ENCODE measurements at places on chromosomes 3 and 15.
A peak's percentile ranks its signal among the peaks of the same experiment; 100 is the strongest.

- DNase-seq, result peak; percentile 96
These were observed 83.6 kb upstream of the AKAP13 start for GRCh38 chr15:85296615-85297402.

DNA sequence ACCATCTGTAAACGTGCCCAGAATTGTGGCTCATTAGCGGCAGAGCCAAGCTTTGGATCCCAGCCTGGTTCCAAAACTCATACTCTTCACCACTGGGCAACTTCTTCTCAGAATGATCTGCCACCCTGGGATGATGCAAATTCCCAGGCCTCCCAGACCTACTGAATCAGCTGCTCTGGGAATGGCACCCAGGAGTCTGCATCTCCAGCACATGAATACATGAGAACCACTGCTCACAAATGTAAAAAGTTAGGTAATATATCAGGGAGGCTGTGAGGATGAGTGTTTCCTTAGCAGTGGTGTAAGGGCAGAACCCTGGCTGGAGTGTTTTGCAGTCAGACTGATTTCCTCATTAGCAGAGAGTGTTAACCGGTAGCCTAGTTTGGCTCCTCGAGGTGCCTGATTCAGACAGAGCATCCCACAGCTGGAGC is 94.2 kb downstream of the LIPC start:
- DNase-seq, result no peak

DNA sequence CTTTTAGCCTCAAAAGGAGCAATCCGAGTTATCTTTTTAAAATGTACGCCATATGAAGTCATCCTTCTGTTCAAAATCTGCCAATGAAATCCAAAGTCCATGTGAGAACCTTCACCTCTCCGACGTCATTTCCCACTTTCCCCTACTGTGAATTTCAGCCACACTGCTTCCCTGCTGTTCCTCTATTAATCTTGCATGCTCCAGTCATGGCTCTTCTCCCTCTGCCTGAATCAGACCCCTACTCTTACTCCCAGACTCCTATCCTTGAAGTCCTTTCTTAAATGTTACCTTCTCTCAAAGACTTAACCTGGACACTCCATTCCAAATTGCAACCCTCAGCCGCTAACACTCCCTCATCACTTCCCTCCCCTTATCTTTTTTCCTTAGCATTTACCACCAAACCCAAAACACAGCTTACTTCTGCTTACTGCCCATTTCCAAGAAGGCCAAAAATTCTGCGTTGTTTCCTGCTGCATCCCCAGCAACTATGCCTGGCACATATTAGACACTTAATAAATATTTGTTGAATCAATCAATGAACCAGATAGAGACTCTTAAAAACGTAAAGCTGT is 1.2 kb downstream of the NKIRAS1 start:
- peak; percentile 13 for DNase-seq

DNA sequence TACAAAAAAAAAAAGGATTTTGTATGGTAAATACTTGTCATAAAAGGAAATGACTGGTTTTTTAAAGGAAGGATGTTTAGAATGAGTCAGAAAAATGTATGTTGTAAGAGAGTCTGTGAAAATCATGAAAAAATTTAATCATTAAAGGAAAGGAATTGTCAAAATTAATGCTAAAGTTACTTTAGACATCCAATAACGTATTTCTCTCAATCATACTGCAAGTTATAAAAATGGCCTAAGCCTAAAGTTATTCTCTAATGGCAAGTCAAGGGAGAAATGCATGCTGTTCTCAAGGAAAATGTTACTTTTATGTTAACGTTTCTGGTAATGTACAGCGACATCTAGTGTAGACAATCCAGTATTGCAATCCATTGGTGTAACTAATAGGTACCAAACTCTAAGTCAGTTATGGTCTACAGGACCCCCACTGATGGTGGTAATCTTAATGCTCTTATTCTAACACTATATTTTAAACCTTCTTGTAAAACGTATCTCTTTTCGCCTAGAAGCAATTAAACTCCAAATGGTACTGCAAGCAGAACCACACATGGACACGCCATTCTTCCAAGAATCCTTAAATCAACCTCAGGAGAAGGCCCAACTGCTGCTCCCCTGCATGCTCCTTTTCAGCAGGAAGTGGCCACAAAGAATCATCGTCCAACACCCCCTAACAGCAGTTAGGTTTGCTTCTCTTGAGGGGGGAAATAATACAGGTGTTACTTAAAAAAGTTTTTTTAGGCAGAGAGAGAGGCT is 35.2 kb downstream of the NCEH1 start:
- peak; percentile 19 for DNase-seq

GRCh38 chr3:64813326-64813725 is 125.5 kb upstream of the ADAMTS9 start:
- no peak for DNase-seq

- DNase-seq, result no peak
These were observed 49.9 kb downstream of the COL6A5 start for GRCh38 chr3:130395331-130395730.

GRCh38 chr15:38878926-38879325 is 314.3 kb upstream of the RASGRP1 start:
- DNase-seq, result peak; percentile 2

GRCh38 chr15:25858952-25859760 is 4.0 kb downstream of the ATP10A start:
- DNase-seq, result no peak

DNA sequence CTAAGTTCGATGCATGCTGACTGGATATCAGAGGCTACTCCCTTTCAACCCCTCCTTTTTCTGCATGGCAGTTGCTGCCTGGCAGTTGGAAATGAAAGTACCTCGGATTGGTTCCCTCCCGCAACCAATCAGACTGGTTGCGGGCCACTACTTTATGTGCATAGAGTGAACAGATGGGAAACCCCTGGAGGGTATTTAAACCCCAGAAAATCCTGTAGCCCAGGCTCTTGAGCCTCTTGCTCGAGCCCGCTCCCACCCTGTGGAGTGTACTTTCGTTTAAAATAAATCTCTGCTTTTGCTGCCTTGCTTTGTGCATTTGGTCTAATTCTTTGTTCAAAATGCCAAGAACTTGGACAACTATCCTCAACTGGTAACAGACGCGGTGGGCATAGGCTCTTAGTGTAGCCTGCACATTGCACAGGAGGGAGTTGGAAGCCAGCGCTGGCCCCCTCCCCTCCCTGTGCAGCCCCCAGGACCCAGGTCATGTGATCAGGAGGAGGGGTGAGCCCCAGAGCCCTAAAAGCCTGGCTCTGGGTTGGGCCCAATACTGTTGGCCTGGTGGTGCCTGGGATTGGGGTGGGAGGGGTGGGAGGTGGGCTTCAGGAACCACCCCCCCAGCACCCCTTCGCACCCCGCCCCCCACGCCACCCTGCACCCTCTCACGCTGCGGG is 26.8 kb downstream of the RHCG start:
- no peak for DNase-seq

- no peak for DNase-seq
These were observed 1045.5 kb upstream of the NR2F2 start for GRCh38 chr15:95284933-95285421.

DNA sequence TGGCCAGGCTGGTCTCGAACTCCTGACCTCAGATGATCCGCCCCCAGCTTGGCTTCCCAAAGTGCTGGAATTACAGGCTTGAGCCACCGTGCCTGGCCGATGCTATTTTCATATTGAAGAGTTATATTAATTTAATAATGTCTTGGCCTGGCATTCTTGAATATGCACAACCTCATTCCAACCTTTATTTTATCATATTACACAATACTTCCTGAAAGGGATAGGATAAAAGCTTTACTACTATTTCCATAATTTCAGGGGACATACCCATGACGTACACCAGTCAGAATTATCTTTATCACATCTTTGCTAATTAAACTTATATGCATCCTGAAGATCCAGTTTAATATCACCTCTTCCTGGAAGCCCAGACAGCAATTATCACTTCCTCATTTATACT is 205.3 kb downstream of the ZIC4 start:
- DNase-seq, result no peak

DNA sequence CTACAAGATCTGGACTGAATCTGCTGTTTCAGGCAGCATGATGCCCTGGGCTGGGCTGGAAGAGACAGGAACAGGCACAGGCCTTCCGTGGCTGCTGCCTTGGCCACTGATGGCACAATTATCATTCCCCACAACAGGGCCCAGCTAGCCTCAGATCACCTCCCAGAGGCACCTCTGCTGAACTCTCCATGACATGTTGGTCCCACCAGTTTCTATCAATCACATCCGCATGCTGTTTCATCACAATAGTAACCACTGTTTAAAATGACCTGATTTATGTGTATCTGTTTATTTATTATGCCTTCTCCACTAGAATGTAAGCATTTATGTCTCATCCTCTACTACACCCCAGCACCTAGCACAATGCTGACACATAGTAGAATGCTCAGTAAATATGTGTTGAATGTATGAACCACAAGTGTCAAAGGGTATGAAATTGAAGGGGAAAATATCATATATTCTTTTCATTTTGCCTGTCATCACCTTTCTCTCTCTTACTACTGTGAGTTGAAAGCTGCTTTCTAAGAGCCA is 32.7 kb upstream of the ZBTB38 start:
- DNase-seq, result no peak

DNA sequence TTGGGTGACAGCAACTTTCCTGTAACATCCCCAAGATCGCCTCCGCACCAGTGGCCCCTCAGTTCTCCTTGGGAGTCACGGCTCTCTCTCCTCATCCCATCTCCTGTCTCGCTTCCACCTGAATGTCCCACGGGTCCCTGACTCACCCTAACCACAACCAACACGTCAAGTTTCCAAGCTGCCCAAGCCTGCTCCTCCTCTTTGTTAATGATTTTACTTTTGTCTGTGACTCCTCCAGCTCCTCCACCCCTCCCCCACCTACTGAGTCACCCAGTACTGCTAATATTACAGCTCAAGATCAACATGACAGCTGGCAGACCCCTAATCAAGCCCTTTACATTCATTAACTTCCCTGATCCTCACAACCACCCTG is 39.3 kb downstream of the BDH1 start:
- no peak for DNase-seq

DNA sequence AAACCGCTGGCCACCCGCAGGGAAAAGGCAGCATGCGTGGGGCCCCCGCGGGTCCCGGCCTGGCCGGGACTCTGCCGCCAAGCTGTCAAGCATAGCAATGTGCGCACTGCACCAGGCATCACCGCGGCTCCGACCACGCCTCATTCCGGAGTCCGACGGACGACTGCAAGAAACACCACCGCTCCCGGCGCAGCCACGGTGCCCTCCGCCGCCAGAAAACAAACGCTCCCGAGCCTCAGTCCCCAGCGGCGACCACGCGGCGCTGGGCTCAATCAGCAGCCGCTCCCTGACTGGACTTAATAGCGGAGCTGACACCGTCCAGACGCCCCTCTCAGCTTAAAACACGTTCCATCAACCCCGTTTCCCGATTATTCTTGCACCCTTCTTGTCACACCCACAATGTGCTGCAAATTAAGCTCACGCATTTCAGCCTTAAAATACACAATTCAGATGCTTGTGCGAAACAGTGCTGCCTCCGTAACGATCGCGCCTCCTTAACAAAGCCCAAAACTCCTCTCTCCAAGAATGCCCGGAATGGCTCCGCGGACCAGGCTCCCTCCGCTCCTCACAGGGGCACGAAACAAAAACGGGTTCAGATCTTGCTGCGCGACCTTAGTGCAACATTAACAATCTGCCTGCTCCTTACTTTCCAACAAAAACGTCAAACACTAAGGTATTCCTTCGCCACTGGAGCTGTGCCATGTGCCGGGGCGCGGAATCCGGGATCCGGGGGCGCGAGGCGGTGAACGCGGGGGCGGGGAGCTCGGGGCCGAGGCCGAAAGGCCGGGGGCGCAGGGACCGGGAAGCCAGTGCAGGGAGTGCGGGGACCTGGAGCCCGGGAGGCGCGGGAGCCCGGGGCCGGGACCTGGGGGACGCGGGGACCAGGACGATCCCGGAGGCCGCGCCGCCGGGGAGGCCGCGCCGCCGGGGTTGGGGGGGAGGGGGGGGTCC is 655 bp downstream of the CYFIP1 start:
- peak; percentile 19 for DNase-seq

DNA sequence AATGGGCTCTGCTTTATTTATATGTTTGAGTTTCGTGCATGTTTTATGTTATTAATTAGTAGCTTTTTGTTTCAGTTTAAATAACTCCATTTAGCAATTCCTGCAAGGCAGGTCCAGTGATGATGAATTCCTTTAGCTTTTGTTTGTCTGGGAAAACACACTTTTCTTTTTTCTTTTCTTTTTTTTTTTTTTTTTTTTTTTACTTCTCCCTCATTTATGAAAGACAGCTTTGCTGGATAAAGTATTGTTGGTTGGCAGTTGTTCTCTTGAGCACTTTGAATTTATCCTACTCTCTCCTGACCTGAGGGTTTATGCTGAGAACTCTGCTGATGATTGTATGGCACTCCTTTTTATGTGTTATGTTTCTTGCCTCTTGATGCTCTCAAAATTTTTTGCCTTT is 35.7 kb downstream of the TMEM39A start:
- peak; percentile 5 for DNase-seq

DNA sequence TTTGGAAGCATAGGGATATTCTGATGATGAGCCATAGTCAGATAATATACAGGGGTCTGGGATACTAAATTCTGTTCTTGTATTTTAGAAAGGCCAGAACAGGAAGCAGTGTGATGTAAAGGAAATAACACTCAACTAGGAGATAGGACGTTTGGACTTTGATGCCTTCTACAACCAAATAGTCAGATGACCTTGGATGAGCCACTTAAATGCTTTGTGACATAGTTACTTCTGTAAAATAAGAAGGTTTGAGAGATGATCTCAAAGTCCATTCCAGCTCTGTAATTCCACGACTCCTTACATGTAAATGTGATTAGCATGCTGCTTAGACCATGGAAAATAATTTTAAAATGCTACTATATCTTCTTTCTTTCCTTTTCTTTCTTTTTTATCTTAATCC is 29.5 kb upstream of the CCDC54 start:
- DNase-seq, result no peak

DNA sequence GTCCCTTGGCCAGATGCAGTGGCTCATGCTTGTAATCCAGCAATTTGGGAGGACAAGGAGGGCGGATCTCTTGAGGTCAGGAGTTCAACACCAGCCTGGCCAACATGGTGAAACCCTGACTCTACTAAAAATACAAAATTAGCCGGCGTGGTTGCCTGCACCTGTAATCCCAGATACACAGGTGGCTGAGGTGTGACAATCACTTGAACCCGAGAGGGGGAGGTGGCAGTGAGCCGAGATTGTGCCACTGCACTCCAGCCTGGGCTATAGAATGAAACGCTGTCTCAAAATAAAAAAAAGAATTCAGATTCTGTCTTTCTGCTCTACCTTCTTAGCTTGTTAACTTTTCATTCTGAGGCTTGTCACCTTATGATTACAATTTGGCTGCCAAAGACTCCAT is 22.1 kb downstream of the MYO5A start:
- no peak for DNase-seq

DNA sequence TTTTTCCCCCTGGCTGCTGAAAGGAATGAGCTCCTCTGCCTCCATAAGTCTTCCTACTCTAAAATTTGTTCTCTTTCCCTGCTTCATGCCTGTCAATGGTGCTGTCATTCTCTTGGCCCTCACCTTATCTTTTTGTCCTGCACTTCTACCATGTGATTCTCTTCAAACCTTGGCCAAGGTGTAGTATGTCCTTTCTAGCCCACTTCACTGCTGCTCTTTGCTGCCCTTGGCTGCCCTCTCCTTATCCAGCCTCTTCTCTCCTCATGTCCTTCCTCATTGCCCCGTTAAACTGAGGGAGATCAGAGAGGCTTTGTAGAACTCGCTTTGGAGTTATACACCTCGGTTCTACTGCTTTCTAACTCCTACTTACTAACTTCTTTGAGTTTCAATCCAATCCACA is 19.7 kb downstream of the MINDY4B start:
- DNase-seq, result no peak

GRCh38 chr15:39194106-39194830 is 386.6 kb upstream of the THBS1 start:
- no peak for DNase-seq

Measured in NCI-H1417 (cell line).